CD4-positive, alpha-beta T cell treated with Interleukin-15 for 4 hours (primary cell): ENCODE measurements at places on chromosomes 11 and 22.

GRCh38 chr11:1087279-1087960, 12.7 kb downstream of the MUC2 start:
- no peak for DNase-seq

DNA sequence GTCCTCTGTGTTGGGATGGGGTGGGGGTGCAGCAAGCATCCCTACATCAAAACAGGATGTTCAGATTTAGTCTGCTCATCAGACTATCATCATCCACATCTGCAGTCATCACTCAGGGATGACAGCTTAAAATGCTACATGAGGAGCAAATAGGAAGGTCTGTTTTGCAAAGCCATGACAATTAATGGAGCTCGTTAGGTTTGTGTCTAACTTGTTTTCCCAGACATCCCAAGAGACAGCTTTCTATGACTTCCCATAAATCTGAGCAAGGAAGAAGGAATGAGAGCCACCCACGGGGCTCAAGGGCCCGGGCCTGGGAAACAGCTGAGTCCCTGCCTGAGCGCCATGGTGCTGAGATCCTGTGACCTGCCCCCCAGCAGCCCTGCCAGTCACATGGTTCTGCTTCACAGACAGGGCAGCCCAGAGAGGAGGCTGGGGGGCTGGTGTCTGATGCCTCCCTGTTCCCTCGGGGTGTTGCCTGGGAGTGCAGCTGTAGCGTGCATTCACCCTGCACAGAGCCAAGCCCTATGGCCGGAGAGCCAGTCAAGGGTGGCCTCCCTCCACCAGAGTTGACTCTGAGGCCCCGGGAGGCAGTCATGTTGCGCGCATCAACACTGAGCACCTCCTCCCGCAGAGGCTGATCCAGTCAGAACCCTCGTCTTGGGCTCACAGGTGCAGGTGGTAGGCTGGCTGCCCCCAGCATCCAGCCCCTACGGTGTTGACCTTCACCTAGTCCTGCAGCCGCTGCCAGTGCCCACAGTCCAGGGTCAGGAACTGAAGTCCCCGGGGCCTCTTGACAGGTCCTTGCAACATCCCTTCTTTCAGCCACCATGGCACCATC, 12.1 kb downstream of the DERL3 start:
- DNase-seq: no peak

DNA sequence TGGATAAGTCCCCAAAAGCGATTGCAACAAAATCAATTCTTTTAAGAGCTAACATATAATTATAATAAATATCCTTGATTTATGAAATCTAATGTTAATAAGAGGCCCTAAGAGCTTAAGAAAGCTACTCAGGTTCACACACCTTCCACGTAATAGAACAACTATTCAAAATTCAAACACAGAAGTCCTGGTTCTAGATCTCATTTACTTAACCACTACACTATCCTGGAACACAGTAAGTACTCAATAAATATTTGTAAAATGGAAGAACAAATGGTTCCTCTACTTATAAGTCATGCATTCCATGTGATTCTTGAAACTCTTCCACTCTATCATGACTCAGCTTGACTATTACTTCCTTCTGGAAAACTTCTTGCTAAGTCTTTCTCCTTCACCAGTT, 268.2 kb downstream of the FAM181B start:
- no peak for DNase-seq

GRCh38 chr11:35619116-35619854, 1.0 kb downstream of the FJX1 start:
- DNase-seq: no peak

GRCh38 chr11:70333261-70333660, 62.8 kb downstream of the PPFIA1 start:
- DNase-seq: no peak

- DNase-seq: no peak
Observed at GRCh38 chr11:111829185-111829968, 42.0 kb downstream of the ALG9 start.

DNA sequence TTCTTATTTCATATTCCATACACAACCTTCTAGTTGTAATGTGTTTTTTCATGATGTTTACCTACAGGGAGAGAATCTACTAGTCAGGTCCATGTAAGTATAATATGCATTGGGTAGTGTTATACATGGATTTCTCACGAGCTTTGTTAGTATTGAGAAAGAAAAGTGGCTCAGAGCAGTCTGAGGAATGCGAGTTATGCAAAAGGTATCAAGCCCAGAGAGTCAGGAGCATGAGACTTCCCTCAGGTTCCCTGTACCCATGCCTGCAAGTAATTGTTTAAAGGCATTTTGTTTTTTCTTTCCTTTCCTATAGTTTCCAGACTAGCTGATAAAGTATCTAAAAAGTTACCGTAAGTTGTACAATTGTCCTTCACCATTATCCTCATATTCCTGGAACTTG, 66.1 kb downstream of the STK33 start:
- DNase-seq: no peak

DNA sequence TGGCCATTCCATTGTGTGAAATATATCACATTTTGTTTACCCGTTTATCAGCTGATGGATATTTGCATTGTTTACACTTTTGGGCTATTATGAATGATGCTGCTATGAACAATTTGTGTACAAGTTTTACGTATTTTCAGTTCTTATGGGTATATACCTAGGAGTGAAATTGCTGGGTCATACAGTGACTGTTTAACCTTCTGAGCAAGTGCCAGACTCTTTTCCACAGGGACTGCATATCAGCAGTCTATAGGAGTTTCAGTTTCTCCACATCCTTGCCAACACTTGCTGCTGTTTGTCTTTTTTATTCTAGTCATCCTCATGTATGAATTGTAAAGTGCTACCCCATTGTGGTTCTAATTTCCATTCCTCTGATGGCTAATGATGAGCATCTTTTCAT, 108.2 kb downstream of the EMSY start:
- DNase-seq: no peak
